ENCODE measurements at places on chromosomes 1 and 21. TPM values are rescaled to one million over a fixed set of nuclear protein-coding genes. Genes with fewer than 3 reads are reported as not detected.

GRCh38 chr1:15426492-15427279 is 11.6 kb upstream of the CTRC start:
- DNase-seq, result no peak

DNA sequence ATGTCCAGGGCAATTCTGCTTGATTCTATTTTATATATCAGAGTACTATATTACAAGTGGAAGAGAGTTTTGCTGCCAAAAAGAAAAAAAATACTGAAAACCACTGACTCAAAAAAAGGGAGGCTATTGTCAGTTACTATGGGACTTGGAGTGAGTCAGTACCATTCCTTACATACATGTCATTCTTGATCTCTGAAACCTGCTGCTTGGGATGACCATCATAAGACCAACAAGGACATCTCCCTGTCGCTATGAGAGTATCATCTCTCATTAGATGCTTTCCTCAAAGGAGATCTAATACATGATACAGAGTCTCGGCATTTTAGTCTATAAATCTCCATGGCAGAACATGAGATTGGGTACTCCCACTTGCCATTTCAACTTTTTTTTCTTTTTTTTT is 11.8 kb upstream of the INPP5B start:
- no peak for DNase-seq

DNA sequence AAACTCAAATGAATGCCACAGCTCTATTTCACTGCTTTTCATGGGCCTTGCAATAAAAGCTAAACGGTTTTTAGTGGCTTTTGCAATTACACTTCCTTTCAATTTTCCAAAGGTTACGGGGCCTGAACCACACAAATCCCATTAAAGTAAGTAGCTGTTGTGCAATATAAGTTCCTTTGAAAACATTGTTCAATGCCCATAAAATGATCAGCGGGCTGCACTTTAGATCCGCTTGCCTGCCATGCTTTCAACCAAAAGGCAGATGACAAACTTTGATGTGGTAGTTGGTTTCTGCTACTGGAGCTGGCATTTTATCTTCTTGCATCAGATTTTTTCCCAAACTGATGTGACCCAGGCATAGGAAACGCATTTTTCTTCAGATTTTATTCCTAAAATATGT is 50.2 kb downstream of the PRRX1 start:
- no peak for DNase-seq

MYOM3 gene
- not detected for total RNA-seq

FLG2 gene
- total RNA-seq, result not detected

ARHGEF16 gene
- total RNA-seq, result 0.39 TPM

Data from dermis microvascular lymphatic vessel endothelial cell (primary cell).